ENCODE measurements at places on chromosomes 6 and 20.

DNA sequence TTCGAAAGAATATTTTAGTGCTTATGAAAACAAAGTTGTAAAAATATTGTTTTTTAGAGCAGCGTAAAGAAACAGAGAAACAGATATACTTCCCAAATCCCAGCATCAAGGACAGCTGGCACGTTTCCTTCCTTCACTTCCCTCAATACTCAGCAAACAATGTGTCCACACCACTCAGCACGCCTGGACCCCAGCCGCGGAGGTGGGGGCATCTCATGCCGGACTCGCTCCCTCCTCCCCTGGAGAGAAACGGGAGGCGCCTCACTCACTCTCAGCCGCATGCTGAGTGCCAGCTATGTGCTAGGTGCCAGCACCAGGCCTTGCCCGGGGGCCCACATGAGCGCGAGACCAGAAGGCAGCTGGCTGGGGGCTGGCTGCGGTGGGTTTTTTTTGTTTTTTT lies 34.7 kb downstream of the SLC2A4RG start:
- DNase-seq, result no peak

- no peak for DNase-seq
Measured at GRCh38 chr6:54899986-54900385, 53.4 kb downstream of the FAM83B start.

DNA sequence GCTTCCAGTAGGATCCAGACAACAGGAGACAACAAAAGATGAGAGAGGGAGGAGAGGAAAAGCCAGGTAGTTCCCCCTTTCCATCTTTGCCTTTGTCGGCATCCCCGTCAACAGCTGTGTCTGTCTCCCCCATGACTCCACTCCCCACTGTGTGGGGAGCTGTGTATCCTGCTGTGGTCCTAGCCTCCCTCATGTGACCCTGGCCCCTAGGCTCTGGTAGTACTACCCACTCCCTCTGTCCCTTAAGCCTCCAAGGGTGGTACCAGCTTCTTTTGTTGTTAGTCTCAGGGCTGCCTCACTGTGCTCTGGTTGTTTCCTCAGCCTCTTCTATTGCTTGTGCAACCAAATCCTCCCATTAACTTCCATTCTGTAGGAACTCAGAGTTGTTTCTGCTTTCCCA lies 28.7 kb downstream of the ANKEF1 start:
- no peak for DNase-seq

DNA sequence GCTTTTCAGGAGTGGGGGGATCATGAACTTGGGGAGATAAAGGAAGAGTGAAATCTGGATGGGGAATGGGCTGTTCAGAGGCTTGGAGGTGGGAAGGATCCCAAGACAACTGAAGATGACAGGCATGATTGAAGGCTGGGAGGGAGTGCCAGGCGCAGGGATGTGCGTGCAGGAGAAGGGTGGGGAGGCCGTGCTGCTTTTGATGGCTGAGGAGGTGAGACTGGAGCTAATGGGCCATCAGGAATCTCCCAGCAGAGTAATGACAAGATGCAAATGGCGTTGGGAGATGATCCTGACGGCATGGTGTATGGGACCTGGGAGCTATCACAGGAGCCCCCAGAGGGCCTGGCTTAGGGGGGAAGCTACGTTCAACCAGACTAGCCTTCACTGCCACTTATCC lies 1.6 kb downstream of the CPNE5 start:
- no peak for DNase-seq

- DNase-seq, result no peak
Measured at GRCh38 chr6:68778356-68779020, 143.4 kb downstream of the ADGRB3 start.

DNA sequence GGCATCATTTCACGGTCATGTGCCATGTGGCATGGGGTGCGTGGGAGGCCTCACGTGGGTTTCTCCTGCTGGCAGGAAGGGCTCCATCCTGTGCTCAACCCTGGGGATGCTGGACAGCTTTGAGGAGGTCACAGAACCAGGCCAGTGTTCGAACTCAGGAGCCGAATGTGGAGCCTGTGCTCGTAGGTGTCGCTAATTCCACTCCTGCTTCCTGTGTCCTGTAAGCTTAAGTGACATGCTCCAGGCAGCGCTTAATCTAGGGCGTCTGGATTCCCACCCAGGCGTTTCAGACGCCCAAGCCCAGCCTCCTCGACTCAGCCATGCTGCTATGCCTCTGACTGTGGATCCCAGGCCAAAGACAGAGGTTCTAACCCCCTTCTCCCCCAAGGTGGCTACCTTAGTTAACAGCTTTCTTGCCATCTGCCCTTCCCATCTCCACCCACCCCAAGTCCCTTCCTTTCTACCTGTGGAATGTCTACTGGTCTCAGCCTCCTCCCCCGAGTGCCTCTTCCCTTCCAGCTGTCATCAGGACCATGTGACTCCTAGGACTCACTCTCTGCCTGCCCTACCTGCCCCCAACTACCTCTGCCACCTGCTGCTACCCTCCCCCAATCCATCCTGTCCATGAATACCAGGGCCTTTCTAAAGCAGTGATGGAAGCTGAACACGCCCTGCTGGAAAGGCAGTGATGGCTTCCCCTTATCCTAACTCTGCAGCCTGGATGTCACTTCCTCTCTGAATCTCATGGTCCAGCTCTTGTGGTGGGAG lies 255.1 kb downstream of the CDH26 start:
- no peak for DNase-seq

- DNase-seq, result no peak
Measured at GRCh38 chr20:33160681-33161080, 7.3 kb upstream of the BPIFA2 start.

DNA sequence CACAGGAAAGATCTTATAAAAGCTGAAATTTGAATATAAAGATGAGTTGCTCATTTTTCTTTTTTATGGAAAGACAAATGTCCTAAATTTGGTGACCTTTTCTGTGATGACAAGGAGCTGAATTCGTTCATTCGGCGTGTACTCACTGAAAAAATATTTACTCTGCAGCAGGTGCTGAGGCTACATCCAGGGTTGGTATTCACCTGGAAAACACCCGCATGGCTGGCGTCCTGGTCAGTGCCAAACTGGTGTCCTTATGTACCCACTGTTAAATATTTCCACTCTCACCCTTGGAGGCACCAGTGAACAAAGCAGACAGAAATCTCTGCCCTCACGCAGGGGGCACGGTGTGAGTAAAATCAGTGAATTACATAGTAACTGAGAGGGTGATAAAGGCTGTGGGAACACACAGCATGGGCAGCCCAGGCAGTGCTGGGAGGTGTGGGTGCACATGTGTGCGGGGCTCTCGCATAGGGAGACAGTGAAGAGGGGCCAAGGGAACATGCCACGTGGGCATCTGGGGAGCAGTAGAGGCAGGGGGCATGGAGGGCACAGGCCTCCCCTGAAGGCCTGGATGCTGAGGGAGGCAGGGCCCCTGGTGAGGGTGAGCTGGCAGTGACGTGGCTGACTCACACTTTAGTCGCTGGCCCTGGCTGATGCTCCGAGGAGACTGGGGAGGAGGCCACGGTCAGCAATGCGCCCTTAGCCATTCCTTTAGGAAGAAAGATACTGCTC lies 89.7 kb downstream of the INSM1 start:
- DNase-seq, result no peak

GRCh38 chr6:79184641-79185040 lies 49.8 kb downstream of the HMGN3 start:
- no peak for DNase-seq

GRCh38 chr6:37579444-37580067 lies 79.9 kb upstream of the CCDC167 start:
- DNase-seq, result no peak

DNA sequence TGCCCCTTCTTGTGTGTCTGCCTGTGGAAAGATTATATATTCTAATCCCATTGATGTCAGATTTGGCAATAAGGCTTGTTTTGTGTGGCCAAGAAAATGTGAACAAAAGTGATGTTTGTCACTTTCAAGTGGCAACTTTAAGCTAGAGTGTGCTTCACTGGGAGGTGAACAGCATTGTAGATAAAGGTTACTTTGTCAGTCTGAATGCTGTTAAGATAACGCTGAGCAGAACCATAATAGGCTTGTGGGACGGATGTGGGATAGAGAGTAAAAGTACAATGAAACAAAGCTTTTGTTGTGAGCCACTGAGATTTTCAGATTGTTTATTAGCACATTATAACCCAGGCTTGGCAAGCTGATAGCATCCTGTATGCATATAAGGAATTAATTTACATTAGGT lies 303.8 kb upstream of the MAN1A1 start:
- DNase-seq, result no peak

GRCh38 chr20:4040283-4041179 lies 25.2 kb upstream of the RNF24 start:
- no peak for DNase-seq
